Common myeloid progenitor, CD34-positive (primary cell): ENCODE measurements at places on chromosomes 7 and 10.

DNA sequence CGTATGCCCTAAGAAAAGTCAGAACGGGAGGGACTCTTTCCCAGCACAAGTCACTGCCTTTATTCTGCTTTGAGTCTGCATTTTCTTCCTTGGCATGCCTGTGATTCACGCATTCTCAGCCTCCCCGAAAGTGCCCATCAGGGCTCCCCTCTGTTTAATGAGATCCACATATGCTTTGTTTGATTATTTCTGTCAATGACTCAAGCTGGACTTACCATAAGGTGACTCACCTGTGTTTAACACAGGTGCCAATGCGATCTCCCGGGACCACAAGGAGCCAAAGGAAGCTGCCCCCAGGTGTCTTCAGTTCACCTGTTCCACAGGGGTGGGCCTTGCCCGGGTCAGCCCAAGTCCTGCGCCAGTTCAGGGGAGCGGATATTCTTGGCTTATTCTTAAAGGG lies 386.0 kb upstream of the SHH start:
- H3K27me3 ChIP-seq: no peaks in the 10 kb centered on the region
- no peak for DNase-seq

GRCh38 chr7:28988810-28989209 lies 30.7 kb upstream of the TRIL start:
- no peak overlapping the region for H3K27ac ChIP-seq
- no peaks in the 10 kb centered on the region for H3K27me3 ChIP-seq
- no peak overlapping the region for H3K4me3 ChIP-seq
- no peak for DNase-seq
- H3K4me1 ChIP-seq: peaks cover 19% of the 10 kb centered on the region

DNA sequence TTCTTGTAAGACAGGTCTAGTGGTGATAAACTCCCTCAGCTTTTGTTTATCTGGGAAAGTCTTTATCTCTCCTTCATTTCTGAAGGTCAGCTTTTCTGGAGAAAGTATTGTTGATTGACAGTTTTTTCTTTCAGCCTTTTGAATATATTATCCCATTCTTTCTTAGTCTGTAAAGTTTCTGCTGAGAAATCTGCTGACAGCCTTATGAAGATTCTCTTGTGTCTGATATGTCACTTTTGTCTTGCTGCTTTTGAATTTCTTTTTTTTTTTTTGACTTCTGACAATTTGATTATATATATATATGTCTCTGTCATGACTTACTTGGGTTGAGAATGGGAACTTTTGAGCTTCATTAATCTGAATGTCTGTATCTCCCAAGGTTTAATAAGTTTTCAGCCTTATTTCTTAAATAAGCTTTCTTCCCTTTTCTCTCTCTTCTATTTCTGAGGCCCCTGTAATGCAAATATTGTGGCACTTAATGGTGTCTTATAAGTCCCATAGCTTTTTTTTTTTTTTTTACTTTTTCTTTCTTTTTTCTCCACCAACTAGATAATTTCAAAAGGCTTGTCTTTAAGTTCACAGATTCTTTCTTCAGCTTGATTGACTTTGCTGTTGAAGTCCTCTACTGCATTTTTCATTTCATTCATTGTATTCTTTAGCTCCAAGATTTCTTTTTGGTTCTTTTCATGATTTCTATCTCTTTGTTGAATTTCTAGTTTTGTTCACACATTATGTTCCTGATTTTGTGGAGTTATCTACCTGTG lies 81.4 kb upstream of the IL6 start:
- no peaks in the 10 kb centered on the region for H3K36me3 ChIP-seq
- H3K27me3 ChIP-seq: no peaks in the 10 kb centered on the region
- no peak overlapping the region for H3K27ac ChIP-seq
- H3K4me3 ChIP-seq: no peak overlapping the region
- DNase-seq: peak; percentile 2
- no peaks in the 10 kb centered on the region for H3K4me1 ChIP-seq

DNA sequence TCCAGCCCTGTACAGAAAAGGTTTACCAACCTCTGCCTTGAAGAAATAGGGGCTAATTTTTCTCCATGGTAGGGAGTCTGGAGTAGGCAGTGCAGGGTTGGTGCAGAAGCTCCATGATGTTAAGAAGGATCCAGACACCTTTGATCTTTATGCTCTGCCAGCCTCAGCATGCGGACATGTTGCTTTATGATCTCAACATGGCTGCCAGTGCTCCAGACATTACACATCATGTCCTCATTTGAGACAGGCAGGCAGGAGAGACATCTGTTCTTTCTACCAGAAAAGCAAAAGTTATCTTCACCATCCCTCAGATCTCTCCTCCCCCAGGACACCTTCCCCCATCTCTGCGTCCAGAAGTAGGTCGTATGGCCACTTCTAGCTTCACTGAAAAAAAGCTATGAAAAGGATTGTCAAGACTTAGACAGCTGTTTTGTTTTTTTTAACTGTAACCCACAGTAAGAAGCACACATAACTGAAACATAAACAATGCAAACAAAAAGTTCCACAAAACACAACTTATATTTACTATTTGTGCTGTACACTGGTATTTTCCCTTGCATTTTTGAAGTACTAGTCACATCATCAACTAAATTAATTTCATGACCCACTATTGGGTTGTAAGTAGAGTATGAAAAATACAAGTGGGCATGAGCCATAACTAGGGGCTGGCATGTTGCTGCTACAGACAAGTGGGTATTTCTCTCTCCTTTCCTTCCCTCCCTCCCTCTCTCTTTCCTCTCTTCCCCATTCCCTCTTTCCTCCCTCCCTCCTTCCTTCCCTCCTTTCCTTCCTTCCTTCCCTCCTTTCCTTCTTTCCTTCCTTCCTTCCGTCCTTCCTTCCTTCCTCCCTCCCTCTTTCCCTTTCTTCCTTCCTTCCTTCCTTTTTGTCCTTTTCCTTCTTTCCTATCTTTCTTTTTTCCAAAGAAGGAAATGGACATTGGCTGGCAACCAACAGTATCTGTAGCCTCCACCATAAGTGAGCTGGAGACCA lies 2.6 kb upstream of the RASSF4 start:
- no peak for DNase-seq
- peaks cover 34% of the 10 kb centered on the region for H3K4me1 ChIP-seq
- H3K4me3 ChIP-seq: no peak overlapping the region
- peaks cover 4% of the 10 kb centered on the region for H3K36me3 ChIP-seq

- H3K36me3 ChIP-seq: no peaks in the 10 kb centered on the region
- DNase-seq: no peak
- H3K4me1 ChIP-seq: no peaks in the 10 kb centered on the region
- no peak overlapping the region for H3K4me3 ChIP-seq
These were observed 228.7 kb downstream of the CHRM2 start for GRCh38 chr7:137097111-137097510.

- H3K27ac ChIP-seq: no peak overlapping the region
- no peaks in the 10 kb centered on the region for H3K36me3 ChIP-seq
- H3K4me3 ChIP-seq: no peak overlapping the region
- no peaks in the 10 kb centered on the region for H3K27me3 ChIP-seq
- DNase-seq: no peak
These were observed 63.2 kb upstream of the CAV2 start for GRCh38 chr7:116436305-116436826.

DNA sequence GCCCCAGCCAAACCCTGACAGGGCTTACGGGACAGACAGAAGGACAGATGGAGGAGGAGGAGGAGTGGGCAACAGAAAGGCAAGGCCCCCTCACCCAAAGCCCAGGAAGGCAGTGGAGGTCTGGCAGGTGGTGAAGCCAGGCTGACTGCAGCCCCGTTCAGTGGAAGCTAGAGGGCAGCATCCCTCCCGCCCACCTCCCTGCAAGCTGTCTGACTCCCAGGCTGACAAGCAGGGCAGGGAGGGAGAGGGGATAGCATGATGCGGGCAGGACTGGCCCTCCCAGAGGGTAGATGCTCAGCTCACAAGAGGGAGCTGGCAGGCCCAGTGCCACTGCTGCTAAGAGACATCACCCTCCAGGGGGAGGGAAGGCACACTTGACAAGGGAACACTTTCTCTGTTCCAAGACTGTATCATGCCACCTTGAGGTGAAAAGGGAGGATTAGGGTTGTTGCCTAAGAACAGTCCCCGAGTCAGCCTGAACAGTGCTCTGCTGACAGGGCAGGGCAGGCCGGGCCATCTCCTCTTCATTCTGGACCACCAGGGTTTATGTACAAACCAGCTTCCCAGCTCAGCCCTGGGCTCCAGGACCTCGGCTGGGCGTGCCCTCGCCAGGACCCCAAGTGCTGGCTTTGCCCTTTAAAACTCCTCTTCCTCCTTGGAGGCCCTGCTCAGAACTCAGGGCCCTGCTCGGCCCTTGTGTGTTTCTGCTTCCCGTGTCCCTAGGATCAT lies 61.8 kb downstream of the RASGEF1A start:
- H3K4me3 ChIP-seq: no peak overlapping the region
- no peaks in the 10 kb centered on the region for H3K27me3 ChIP-seq
- no peak overlapping the region for H3K27ac ChIP-seq
- peaks cover 21% of the 10 kb centered on the region for H3K4me1 ChIP-seq
- no peaks in the 10 kb centered on the region for H3K36me3 ChIP-seq
- DNase-seq: peak; percentile 82

GRCh38 chr10:5194431-5194830 lies 2.2 kb upstream of the AKR1C4 start:
- H3K36me3 ChIP-seq: no peaks in the 10 kb centered on the region
- DNase-seq: no peak
- H3K27ac ChIP-seq: no peak overlapping the region
- H3K27me3 ChIP-seq: no peaks in the 10 kb centered on the region

GRCh38 chr10:102752266-102752930 lies 8.7 kb downstream of the WBP1L start:
- H3K27ac ChIP-seq: no peak overlapping the region
- no peak overlapping the region for H3K4me3 ChIP-seq
- no peaks in the 10 kb centered on the region for H3K27me3 ChIP-seq
- no peaks in the 10 kb centered on the region for H3K36me3 ChIP-seq
- H3K4me1 ChIP-seq: no peaks in the 10 kb centered on the region
- no peak for DNase-seq

- H3K4me3 ChIP-seq: no peak overlapping the region
- no peaks in the 10 kb centered on the region for H3K27me3 ChIP-seq
- no peaks in the 10 kb centered on the region for H3K36me3 ChIP-seq
- no peak for DNase-seq
- H3K4me1 ChIP-seq: peaks cover 11% of the 10 kb centered on the region
These were observed 47.4 kb downstream of the LMBR1 start for GRCh38 chr7:156845379-156846101.

GRCh38 chr10:3761021-3761686 lies 23.9 kb downstream of the KLF6 start:
- no peaks in the 10 kb centered on the region for H3K36me3 ChIP-seq
- H3K27me3 ChIP-seq: no peaks in the 10 kb centered on the region
- peaks cover 23% of the 10 kb centered on the region for H3K4me1 ChIP-seq
- H3K4me3 ChIP-seq: no peak overlapping the region

GRCh38 chr7:36598054-36598674 lies 126.1 kb downstream of the AOAH start:
- H3K27me3 ChIP-seq: no peaks in the 10 kb centered on the region
- H3K36me3 ChIP-seq: peaks cover 3% of the 10 kb centered on the region
- no peak overlapping the region for H3K27ac ChIP-seq

- no peak for DNase-seq
- no peak overlapping the region for H3K4me3 ChIP-seq
- no peaks in the 10 kb centered on the region for H3K4me1 ChIP-seq
- H3K36me3 ChIP-seq: no peaks in the 10 kb centered on the region
- no peak overlapping the region for H3K27ac ChIP-seq
- H3K27me3 ChIP-seq: no peaks in the 10 kb centered on the region
These were observed 17.7 kb upstream of the PPP1R3A start for GRCh38 chr7:113936535-113936934.

DNA sequence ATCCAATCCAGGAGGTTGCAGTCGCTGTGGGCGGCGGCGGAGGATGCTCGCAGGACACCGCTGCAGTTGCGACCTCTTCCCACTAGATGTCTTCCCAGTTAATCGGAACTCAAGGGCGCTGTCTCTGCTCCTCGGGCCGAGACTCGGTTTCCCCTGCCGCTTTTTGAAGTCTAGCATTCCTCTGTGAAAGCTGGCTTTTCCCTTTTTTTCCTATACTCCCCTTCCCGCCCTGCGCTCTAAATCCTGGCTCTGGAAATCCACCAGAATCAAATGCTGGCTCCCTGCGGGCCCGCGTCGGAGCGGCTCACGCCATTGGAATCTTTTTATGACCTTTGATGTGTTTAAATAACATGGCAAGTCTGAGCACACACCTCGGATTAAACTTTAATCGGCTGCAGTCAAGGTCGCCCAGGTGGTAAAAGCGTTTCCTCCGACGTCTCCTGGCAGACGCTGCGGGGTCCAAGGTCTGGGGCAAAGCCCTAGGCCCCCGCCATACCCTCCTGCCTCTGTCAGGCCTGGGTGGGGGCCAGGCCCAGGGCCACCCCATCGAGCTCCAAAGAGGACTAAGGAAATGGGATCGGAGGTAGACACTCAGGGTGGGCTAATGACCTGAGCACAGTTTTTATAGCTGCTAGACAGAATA lies 10.7 kb upstream of the HOXA13 start:
- H3K4me3 ChIP-seq: no peak overlapping the region
- H3K27ac ChIP-seq: no peak overlapping the region
- peaks cover 36% of the 10 kb centered on the region for H3K27me3 ChIP-seq
- H3K36me3 ChIP-seq: no peaks in the 10 kb centered on the region
- peaks cover 13% of the 10 kb centered on the region for H3K4me1 ChIP-seq

DNA sequence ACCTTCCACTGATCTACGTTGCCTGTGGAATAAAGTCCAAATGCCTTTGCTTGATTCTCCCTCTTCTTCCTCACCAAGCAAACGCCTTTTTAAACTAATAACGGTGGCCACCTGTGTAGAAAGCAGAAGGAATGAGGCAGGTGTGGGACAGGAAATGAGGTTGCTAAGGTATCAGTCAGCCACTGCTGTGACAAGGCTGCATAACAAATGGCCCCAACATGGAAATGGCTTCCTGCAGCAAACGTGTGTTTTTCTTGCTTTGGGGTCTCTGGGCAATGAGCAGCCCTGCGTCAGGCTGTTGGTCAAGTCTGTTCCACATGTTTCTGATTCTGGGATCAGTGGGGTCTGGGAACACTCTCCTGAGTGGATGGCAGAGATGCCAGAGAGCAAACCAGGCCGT lies 56.0 kb upstream of the EN2 start:
- DNase-seq: no peak
- H3K36me3 ChIP-seq: no peaks in the 10 kb centered on the region
- no peak overlapping the region for H3K4me3 ChIP-seq
- H3K27ac ChIP-seq: no peak overlapping the region

DNA sequence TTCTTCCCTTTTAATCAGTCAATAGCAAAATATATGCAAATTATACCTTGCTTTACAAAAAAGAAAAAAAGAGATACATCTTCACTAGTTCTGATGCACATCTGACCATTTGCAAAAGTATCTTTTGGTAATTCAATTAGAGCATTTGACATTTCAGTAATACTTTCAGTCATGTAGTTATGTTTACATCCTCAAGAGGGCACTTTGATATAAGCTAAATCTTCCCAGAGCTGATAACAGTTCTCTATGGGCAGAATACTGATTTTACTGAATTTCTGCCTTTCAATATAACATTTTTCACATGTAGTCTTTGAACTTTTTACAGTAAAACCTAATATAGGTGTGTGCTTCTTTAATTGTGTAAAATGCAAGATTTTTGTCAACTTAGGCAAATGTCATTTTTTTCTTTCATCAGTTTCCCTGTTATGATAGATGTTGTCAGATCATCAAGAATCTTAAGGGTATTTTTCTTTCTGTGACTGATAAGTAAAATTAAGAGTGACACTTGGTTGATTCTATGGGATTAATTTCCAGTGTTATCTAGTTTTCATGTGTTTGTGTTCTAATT lies 703.5 kb upstream of the SEMA3D start:
- H3K4me3 ChIP-seq: no peak overlapping the region
- peak; percentile 22 for DNase-seq
- H3K27me3 ChIP-seq: no peaks in the 10 kb centered on the region
